Stimulated activated CD4-positive, alpha-beta T cell treated with anti-CD3 and anti-CD28 coated beads, Interleukin-12 subunit alpha, Interleukin-12 subunit beta, amount 100 ng/mL, for 4 hours (primary cell): ENCODE measurements at places on chromosomes 7 and 10.
A peak's percentile ranks its signal among the peaks of the same experiment; 100 is the strongest.

DNA sequence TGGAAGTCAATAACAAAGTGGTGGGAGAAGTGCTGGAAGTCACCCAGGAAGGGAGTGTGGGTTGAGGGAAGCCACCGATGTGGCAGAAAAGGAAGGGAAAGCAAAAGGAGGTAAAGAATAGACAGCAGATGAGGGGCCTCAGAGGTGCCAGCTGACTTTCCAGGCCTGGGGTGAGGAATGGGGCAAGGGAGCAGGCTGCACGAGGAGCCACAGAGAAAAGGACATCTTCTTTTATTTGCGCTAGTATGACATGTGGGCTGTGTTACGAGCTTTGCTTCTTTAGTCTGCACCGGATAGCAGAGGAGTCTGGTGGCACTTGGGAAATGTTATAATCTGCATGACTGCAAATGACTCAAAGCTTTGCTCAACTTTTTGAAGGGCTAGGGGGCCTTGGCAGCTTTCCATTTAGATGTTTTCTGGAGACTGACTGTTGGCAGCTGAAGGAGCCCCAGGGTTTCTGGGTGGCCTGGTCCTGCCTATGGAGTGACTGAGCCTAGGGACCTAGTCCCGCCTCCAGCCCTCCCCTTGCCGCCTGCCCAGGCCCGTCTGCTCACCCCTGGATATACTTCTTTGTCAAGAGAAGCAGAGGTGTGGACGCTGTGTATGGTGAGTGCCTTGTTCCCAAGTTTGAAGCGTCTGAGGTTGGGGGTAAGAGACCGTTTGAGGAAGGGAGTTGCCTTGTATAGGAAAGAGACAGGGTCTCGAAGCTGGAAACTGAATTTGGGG, 5.1 kb downstream of the PRXL2A start:
- no peak for DNase-seq

DNA sequence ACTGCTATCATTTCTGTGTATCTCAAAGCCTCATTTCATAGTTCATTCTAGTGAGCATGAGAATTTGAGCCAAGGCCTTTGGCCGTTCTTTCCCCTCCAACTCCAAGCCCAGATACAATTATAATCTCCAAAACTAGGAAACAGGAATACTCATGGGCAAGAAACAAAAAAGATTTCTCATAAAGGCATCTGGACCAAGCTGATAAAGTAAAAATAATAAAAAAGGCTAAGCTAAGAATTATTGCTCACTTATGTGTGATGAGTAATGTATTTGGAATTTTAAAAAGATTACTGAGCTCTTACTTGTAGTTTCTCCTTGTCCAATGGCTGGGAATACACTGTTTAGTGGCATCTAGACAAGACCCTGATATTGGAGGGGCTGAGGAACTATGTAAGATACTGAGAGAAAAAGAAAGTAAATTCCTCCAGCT, 196.4 kb upstream of the POM121L12 start:
- DNase-seq = no peak

GRCh38 chr7:128881458-128882125, 18.9 kb downstream of the ATP6V1F start:
- DNase-seq = no peak

DNA sequence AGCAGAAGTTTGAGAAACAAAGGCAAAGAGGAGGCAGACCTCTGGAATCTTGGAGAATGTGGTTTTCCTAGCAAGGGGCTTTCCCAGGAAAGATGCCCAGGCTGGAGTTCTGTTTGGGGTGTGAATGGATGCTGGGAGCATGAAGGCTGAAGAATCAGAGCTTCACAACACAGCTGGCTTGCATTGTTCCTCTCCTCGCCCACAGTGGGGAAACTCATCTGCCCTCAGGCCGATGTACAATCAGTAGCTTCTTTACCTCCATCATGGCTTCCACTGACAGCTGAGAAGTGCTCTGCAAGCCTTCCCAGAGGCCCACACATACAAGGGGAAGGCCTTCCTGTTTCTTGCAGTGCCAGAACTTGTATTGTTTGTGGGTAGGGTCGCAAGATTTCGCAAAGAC, 90.8 kb upstream of the HECTD2 start:
- no peak for DNase-seq

GRCh38 chr10:21520949-21521348, 4.5 kb downstream of the SKIDA1 start:
- DNase-seq = no peak

- no peak for DNase-seq
Observed at GRCh38 chr7:28890137-28890536, 68.0 kb downstream of the TRIL start.

GRCh38 chr7:42161719-42162118, 75.3 kb downstream of the GLI3 start:
- DNase-seq = no peak

GRCh38 chr7:158999496-158999895, 143.1 kb downstream of the DYNC2I1 start:
- no peak for DNase-seq

GRCh38 chr10:49161411-49161997, 26.7 kb downstream of the TMEM273 start:
- no peak for DNase-seq

GRCh38 chr10:116000151-116000842, 272.7 kb downstream of the GFRA1 start:
- DNase-seq = no peak

GRCh38 chr7:36260481-36260880, 107.4 kb downstream of the EEPD1 start:
- no peak for DNase-seq

GRCh38 chr7:104981672-104982037, 32.4 kb upstream of the KMT2E start:
- DNase-seq = no peak

DNA sequence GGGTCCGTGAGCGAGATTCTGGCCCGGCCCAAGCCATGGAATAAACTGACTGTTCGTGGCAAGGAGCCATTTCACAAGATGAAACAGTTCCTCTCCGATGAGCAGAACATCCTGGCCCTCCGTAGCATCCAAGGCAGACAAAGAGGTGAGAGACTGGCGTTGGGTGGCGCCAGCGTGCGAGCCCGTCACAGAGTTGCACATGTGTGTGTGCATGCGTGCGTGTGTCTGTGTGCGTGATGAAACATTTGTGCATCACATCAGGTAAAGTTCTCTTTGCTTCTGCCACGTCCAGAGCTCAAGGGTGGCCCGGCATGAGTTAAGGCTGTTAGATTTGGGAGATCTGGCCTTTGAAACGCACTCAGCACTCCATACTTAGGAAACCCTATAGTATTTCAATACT, 89.5 kb upstream of the SH2B2 start:
- DNase-seq = no peak

GRCh38 chr10:131167036-131167860, 144.3 kb downstream of the TCERG1L start:
- DNase-seq = no peak

DNA sequence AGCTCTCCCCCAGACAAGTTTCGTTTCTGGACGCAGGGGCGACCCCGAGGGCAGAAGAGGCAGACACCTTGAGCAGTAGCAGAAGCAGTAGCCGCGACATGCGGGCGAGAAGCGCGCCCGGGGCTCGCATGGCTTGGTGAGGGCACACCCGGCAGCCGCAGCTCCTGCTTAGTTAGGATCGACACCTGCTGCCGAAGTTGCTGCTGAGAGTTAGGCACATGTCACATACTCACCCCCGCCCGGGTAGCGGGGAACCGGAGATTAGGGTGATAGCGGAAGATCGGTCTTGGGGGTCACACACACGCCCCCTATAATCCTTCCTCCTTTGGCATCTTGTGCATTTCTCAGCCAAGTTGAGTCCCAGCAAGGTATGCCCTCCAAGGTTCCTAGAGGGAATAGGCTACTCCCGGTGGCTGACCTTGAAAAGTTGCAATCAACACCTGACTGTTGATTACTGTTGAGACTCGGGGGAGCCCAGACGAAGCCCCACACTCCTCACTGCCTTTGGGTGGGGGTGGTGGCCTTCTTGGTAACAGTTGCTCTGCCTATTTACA, 668 bp downstream of the GPR37 start:
- DNase-seq = peak; percentile 9

GRCh38 chr7:7662527-7662926, 22.0 kb downstream of the UMAD1 start:
- no peak for DNase-seq

DNA sequence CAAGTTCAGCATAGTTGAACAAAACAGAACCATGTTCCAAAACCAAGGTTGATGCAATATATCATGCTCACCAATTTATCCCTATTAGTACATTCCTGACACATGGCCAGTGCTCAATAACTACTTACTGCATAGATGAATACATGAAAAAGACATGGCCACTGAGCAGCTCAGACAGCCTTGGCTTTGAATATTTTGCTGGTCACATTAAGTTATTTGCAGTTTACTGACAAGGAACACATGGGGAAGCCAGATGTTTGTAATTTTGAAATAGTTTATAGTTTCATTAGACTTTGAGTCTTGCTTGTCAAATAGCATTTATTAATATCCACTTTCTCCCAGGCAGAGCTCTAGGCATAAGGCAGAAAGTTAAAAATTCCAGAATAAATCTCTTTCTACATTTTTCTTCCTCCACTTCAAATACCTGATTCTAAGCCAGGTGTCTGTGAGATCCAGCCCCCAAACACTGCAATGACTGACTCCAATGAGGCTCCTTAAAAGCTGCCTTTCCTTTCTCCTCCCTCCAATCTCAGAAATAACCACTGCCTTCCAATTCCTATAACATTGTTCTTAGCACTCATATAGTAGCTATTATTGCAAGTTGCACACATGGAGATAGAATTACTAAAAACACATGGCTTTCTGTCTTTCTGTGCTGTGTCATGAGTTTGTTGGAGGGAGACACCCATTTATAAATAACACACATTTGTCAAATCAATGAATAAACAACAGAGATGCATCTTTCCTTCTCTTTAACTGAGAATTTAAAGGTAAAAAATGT, 91.3 kb downstream of the PCGF5 start:
- DNase-seq = no peak

DNA sequence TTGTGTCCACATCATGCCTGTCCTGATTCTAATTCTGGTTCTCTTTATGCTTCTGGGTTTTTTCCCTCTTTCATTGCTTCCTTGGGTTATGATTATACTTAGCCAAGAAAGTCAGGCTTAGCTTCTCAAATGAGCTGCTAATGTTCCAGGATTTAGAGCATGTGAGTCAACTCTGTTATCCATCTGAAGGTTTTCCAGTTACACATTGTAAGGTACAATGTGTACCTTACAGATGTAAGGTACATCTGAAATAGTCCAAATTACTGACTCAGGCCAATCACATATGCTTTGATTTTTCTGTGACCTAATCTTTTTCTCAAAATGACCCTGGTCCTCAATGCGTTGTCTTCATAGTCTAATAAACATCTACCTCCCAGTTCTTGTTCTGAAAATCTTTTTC, 13.3 kb upstream of the MIOS start:
- no peak for DNase-seq

DNA sequence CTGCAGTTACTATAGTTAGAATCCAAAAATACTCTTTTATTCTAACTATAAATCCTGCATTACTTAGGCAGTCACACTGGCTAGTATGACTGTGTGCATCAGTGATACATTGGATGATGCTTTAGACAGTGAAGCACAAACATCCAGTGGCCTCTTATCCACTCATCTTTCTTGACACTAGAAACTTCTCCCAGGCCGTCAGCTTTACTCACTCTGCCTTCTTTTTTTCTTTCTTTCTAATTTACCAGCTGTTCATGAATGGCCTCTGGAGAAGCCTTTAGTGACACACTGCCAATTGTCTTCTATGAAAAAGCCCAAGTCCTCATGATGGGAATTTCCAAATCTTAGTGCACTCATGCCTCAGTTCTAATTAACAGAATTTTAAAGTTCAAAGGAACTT, 26.2 kb upstream of the C10orf90 start:
- DNase-seq = no peak

- DNase-seq = no peak
Observed at GRCh38 chr10:78414380-78414779, 380.7 kb downstream of the RPS24 start.

DNA sequence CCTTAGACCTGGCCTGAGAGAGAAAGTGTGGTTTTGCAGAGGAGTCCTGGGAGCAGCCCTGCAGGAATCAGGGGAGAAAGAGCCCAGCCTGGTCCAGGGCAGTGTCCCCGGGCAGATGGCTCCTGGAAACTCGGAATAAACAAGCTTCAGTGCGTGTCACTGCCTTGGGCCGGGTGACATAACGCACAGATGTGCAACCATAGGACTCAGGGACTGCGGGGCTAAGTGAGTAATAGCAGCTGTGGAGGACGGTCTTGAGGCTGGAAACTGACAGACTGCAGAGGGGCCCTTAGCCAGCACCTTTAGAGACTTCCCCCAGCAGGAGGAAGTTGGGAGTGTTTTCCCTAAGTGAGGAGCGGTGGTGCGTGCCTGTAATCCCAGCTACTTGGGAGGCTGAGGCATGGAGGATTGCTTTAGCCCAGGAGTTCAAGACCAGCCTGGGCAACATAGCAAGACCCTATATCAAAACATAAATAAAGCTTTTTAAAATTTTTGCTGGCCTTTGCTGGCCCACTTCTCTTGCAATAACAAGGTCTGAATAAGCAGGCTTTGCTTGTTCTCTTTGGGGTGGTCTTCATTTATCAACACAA, 5.3 kb upstream of the CLIP2 start:
- DNase-seq = no peak

GRCh38 chr10:128310971-128311658, 184.9 kb upstream of the MKI67 start:
- DNase-seq = no peak

GRCh38 chr10:111954386-111954785, 229.2 kb downstream of the GPAM start:
- no peak for DNase-seq

DNA sequence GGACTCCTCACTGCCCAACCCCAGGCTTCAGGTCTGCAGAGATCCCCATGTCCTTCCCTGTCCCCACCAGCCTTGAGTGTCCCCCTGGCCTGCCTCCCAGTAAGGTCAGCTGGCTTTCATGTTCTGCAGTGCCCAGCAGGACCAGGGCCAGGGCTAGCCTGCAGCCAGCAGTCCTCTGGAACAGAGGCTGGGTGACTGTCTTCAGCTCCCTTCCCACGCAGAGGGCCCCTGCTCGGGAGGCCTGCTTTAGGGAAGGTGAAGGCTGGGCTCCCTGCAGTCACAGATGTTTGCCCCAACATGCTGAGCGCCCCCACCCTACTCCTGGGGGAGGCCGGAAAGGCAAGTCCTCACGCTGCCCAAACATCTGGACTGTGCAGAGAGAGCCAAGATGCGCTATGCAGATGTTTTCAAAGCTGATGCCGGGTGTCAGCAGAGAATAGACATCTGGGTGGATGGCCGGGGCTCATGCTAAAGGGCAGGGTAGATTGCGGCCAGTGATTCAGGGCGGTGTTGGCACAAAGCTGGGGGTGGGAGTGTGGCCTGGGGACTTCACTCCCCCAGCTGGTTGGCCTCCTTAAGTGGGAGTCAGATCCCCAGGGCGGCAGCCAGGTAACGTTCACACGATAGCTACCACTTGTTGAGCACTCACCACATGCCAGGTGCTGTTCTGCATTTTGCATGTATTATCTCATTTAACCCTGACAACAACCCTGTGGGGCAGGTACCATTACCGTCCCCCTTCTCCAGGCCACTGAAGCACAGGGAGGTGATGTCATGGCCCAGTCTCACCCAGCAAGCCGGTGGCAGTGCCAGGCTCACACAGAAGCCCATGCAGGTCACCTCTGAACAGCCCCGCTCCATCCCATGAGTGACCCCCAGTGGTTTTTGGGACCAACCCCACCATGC, 71.2 kb upstream of the COL13A1 start:
- DNase-seq = no peak
